Stimulated activated CD4-positive, alpha-beta T cell treated with anti-CD3 and anti-CD28 coated beads, Interleukin-2, amount 100 ng/mL, for 48 hours (primary cell): ENCODE measurements at places on chromosomes 7 and 10.

- DNase-seq: no peak
Measured at GRCh38 chr7:47148536-47149207, 433.2 kb downstream of the TNS3 start.

- no peak for DNase-seq
Measured at GRCh38 chr7:121164247-121164646, 164.6 kb upstream of the WNT16 start.

DNA sequence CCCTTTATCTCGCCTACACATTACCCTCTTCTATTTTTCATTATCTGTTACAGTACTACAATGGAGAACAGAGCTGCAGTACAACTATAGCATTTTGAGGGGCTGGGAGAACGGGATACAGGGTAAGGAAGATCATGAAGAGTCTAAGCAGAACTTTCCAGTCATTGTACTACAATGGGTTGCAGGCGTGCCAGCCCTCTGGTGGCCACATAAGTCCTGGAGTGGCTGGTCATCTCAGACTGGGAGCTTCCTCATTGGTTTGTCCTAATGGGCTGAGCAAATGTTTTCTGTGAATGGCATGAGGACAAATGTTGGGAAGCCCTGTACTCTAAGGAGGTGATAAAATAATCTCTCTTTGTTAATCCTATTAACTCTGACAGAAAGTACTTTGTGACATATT, 33.0 kb downstream of the TMEM106B start:
- DNase-seq: no peak

GRCh38 chr10:86795353-86795752, 38.9 kb downstream of the BMPR1A start:
- no peak for DNase-seq

DNA sequence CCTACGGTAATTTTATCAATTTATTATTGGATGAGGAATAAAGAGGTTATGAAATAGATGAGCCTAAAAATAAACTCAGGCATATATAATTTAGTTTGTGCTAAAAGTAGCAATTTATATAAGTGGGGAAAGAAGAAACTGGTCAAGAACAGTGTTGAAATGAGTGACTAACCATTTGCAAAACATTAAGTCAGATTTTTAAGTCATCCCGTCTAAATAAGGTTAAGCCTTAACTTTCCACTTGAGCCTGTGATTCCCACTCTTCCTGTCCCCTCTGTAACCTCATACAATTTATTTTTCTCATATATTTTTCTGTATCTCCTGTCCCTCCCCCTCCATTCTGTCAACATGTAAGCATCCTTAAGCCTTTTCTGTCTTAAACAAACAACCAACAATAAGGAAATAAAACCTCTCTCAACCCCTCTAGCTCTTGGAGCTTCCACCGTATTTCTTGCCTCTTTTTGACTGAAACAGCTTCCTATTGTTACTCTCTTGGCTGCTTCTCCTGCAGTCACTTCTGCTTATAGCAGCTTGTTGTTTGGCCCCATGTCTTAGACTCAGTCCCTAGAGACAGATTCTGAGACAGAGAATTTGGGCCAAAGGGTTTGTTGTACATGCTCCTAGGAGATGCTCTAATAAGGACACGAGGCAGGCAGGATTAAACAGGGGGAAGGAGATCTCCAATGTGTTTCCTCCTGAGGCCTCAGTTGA, 109.7 kb downstream of the GNAI1 start:
- DNase-seq: no peak

DNA sequence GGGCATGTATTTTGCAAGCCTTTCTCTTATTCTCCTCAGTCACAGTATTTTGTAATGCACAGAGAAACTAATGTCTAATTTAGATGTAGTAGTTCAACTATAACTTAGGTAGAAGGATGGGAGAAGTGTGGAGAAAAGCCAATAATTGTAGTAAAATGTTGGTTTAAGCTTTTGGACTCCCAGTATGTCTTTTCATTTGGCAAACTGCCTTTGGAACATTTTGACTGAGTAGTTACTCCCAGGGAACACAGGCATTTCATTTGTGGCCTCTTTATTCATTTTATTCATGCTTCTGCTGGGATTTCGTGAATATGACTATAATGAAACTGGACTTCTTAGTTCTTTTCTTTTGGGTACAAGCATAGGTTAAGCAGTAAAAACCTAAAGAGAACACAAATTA, 79.0 kb downstream of the EXOC4 start:
- DNase-seq: no peak
